ENCODE measurements at places on chromosomes 2 and 18.

GRCh38 chr18:28820353-28820752 lies 643.4 kb upstream of the CDH2 start:
- no peak for DNase-seq

GRCh38 chr2:135925571-135925970 lies 49.3 kb upstream of the MCM6 start:
- no peak for DNase-seq

DNA sequence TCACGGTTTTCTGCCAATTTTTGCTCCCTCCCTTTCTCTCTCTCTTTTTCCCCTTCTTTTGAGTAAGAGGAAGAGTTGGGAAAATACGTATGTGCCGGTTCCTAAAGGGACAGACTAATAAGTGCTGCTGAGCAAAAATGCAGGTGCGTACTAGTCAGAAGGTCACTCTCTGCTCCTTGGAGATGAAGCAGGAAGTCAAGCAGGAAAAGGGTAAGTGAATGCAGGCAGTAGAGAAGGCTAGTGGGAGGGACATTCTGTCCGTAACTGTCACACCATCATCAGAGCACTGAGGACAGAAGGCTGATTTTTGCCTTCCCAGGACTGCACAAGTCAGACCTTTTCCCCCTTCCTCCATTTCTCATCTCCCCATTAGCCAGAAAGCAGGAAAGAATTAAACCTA lies 105.7 kb downstream of the CDH2 start:
- no peak for DNase-seq

GRCh38 chr2:186065491-186065890 lies 326.9 kb downstream of the FSIP2 start:
- no peak for DNase-seq

DNA sequence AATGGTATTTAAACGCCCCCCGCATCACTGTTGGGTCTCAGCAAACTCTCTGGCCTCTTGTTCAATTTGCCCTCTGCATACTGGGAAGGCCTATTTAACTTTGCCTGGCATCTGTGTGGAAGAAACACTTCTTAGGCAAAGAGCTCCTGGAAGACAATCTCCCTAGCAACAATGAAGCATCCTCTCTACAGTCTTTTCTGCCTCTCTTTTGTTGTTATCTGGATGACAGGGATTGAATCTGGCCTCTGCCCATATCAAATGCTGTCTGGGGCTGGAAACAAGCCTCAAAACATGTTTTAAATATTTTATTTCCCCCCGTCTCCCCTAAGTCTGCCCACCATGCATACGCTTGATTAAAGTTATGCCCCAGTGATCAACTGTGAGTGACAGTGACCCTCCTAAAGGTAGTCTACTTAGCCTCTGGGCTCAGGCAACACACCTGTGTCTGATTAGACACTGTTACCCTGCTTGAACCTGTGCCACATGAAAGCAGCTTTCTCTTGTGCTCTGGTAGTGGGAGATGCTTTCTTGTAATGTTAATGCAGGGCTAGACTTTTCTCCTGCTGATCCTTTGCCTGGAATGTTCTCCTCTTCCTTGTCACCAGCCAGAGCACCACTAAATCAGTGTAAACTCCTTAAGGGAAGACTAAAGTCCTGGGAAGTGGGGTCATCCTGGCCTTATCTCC lies 34.9 kb downstream of the CDC42EP3 start:
- DNase-seq = no peak

DNA sequence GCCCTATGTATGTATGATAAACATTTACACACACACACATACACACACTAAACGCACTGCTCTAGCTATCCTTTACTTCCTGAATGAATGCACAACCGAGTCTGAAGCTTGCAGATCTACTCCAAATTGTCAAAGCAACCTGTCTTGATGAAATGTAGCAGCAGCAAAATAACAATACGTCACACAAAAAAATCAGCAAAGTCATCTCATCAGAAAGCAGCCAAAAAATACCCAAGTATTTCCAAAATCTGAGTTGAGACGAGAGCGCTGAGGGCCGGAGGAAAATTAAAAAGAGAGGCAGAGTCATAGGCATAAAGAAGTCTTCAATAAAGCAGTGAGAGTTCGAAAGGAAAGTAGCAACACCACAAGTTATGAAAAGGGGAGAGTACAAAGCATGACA lies 67.7 kb downstream of the ZNF521 start:
- DNase-seq = no peak

DNA sequence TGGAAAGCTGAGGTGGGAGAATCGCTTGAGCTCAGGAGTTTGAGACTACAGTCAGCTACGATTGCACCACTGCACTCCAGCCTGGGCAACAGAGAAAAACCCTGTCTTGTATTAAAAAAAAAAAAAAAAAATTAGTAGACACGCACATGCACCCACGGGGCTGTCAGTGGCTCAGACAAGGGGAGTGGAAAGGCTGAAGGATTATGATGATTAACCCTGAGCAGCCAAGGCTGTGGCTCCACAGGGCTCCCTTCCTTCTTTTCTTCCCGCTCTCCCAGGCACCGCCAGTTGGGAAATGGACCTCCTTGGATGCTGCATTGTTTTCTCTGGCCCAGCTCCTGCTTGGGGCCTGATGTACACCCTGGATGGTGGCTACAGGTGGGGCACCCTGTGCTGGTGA lies 49.0 kb upstream of the RAB6C start:
- DNase-seq = no peak

DNA sequence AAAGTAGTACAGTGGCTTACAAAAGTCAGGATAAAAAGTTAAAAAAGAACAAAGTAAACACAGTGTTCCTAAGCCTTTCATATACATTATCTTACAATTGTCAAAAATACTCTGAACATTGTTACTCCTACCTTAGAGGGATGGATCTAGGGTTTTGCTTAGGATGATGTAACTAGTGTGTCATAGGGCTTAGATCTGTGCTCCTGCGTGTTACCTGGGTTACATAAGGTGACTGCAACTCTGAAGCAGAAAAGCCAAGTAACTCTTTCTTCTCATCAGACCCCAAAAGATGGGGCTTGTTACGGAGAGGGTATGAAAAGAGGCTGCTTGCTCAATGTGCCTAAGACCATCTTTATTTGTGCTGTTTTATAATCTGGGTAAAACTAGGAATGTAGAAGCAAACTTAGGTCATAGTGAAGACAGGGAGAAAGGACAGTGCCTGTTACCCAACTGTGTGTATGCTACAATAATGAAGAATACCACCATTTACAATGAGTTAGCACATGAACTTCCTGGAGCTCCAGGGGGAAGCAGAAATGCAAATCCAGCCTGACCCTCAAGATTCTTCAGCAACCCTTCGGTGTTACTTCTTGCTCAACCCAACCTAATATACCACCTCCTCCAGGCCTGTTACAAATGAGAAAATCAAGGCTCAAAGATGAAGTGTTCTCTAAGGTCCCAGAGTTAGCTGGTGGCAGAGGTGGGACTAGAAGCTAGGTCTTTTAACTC lies 42.0 kb upstream of the STK17B start:
- no peak for DNase-seq

GRCh38 chr2:161425728-161426454 lies 9.8 kb downstream of the TBR1 start:
- no peak for DNase-seq

- DNase-seq = no peak
Observed at GRCh38 chr2:120265006-120265405, 12.4 kb downstream of the RALB start.

- DNase-seq = no peak
Observed at GRCh38 chr18:53701697-53702096, 522.8 kb downstream of the MBD2 start.

DNA sequence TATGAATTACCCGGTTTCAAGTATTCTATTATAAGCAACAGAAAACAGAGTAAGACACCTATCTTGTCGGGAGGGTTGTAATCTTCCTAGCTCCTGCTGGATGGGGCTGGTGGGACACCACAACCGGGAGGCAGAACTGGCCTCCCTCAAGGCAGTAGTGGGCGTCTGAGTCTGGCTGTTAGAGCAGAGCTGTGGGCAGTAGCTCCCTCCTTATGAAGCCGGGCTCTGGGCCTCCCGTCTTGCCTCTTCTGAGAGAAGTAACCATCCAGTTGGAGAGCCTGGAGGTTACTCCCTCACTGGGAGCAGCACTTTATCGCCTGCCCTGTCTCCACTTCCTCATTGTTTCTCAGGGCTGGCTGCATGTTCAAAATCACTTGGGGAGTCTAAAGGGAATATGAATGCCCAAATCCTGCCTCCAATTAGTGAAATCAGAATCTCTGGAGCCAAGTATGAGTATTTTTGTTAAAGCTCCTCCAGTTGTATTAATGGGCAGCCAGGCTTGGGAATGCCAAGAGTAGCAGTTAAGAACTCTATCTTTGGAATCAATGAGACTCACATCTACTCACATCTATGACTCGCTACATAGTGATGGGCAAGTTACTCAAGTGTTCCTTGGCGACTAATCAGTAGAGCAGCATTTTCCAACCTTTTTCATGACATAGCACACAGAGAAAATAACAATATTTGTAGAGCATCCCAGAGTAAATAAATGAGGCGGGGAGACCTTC lies 27.3 kb upstream of the NRP2 start:
- DNase-seq = no peak

GRCh38 chr18:56516789-56517188 lies 121.6 kb downstream of the TXNL1 start:
- no peak for DNase-seq

DNA sequence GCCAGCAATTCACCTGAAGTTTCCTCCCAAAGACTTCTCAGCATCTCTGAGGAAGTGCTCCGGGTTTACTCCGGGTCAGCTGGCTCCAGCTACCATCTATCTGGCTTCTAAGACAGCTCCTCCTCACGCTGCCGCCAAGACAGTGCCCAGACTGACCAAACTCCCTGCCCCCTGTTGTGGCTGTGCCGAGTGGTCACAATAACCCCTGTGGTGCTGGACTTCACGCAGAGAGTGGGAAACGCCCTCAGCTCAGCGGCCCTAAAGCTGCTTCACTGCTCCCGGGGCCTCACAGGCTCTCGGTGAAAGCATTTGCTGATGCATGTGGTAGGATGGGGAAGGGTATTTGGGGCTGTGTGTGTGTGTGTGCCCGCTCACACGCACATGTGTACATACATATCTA lies 154.8 kb upstream of the ZNF236 start:
- DNase-seq = no peak

DNA sequence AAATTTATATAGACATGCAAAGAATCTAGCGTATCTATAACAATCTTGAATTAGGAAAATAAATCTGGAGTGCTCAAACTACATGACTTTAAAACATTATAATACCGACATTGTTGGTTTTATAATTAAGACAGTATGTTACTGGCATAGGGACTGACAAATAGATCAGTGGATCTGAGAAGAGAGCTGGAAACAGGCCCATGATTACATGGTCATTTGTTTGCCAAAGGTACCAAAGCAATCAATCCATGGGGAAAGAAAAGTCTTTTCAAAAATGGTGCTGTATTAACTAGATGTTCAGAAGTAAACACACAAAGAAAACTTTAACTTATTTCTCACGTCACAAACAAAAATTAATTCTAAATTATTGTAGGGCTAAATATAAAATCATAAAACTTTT lies 124.2 kb downstream of the BCL2L11 start:
- no peak for DNase-seq

- DNase-seq = no peak
Observed at GRCh38 chr2:156896294-156896693, 361.2 kb upstream of the GALNT5 start.

DNA sequence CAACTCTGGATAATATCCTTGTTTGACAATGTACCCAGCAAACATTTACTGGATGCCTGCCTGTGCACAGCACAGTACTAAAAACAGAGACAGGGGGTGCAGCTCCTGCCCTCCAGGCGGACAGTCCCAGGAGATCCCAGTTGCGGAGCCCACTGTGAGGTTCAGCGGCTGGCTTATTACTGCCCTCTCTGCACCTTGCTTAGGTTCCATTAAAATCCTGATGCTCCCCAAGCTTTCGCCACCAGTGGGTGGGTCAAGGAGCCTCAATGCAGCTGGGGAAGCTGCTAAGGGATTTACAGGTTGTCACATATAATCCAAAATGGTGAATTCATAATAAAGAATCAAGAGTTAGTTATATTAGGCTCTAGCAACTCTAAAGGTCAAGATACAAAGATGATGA lies 38.3 kb downstream of the CRACDL start:
- no peak for DNase-seq

DNA sequence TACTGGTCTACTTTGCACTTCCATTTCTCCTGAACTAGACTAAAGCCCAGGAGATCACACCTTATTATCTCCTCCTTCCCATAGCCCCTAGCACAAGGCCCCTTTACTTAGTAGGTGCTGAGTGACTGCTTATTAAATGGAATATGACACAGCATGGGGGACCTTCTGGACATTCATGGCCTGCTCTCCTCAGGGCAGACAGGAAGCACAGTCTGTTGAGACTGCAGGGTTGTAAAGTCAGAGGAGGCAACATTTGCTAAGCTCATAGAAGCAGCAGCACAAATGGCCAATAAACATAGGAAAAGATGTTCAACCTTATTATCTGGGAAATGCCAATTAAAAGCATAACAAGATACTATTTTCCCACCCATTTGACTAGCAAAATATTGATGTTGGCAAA lies 75.3 kb downstream of the DNMT3A start:
- no peak for DNase-seq

GRCh38 chr2:105769504-105769903 lies 24.8 kb downstream of the NCK2 start:
- no peak for DNase-seq

DNA sequence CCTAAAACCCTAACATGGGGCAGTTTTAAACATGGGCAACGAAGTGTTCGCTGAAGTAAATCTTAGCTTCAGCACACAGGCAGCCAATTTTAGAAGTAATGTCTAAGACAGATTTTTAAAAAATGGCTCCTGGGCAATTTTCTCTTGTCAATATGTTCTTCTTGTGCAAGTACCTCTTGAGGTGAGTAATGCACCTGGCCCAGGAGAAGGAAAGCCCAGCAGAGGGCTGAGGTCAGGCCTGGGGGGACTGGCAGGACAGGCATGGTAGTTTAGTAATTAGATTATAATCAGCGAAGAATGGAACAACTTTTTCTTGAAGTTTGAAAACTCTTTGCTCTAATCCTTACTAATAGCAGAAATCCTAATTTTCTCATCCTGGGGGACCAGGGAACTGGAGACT lies 77.6 kb downstream of the SPRED2 start:
- no peak for DNase-seq

DNA sequence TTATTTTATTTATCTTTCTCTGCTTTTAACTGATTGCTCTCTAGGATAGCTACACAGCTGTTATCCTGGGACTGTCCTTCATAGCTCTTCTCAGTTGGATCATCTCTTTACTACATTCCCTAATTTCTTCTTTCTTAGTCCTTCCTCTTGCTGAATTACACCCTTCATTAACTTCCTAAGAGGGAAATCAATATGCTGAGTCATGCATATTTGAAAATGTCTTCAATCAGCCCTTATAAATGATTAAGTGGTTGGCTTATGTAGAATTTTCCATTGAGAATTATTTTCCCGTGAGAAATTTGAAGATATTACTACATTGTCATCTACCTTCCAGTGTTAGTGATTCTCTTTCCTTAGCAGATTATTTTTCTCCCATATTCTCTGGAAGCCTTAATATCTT lies 214.2 kb downstream of the SOCS6 start:
- no peak for DNase-seq

GRCh38 chr18:63152791-63153190 lies 166.8 kb downstream of the BCL2 start:
- DNase-seq = no peak

GRCh38 chr2:182597570-182598295 lies 118.3 kb upstream of the DNAJC10 start:
- no peak for DNase-seq
